ENCODE measurements at places on chromosomes 11 and 22.

DNA sequence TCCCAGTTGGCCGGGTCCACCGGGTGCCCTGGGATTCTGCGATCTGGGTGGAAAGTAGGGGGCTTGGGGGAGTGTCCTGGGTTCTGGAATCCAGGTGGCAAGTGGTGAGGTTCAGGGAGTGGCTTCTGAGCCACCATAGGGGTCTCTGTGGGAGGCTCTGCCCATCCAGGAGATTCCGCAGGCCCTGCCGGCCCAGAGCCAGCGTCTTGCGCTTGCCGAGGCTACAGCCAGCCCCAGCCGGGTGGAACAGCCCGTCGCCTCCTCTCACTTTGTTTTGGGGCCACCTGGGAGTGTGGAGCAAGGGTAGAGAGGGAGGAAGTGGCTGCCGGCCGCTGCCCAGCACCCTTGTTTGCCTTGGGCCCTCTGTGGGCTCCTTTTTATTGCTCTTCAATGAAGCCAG lies 60.6 kb upstream of the PPP6R3 start:
- no peak for DNase-seq

- no peak for DNase-seq
Observed at GRCh38 chr11:111334532-111335502, 36.5 kb downstream of the POU2AF3 start.

GRCh38 chr11:117623831-117624271 lies 173.2 kb downstream of the DSCAML1 start:
- DNase-seq, result no peak

GRCh38 chr11:45502226-45502545 lies 163.2 kb downstream of the CHST1 start:
- no peak for DNase-seq

GRCh38 chr11:4211991-4212390 lies 117.4 kb downstream of the RRM1 start:
- DNase-seq, result no peak
